8988T (cell line): ENCODE measurements at places on chromosomes 3 and 15.

DNA sequence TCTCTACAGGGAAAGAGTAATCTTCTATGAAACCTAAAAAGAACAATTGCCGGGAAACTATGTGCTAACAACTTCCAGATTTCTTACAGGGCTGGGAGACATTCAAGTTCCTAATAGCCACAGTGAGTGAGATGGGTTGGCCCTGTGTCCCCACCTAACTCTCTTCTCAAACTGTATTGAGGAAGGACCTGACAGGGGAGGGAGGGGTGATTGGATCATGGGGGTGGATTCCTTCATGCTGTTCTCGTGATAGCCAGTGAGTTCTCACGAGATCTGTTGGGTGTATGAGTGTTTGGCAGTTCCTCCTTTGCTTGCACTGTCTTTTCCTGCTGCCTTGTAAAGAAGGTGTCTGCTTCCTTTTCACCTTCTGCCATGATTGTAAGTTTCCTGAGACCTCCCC is 958.7 kb downstream of the AGBL1 start:
- no peak for DNase-seq

- no peak for DNase-seq
Observed at GRCh38 chr3:138326866-138327595, 2.6 kb downstream of the NME9 start.

GRCh38 chr3:109825971-109826810 is 488.8 kb upstream of the DPPA4 start:
- no peak for DNase-seq

GRCh38 chr3:65960087-65960486 is 78.6 kb downstream of the MAGI1 start:
- DNase-seq, result no peak

GRCh38 chr3:180325958-180326357 is 276.0 kb upstream of the TTC14 start:
- DNase-seq, result no peak

DNA sequence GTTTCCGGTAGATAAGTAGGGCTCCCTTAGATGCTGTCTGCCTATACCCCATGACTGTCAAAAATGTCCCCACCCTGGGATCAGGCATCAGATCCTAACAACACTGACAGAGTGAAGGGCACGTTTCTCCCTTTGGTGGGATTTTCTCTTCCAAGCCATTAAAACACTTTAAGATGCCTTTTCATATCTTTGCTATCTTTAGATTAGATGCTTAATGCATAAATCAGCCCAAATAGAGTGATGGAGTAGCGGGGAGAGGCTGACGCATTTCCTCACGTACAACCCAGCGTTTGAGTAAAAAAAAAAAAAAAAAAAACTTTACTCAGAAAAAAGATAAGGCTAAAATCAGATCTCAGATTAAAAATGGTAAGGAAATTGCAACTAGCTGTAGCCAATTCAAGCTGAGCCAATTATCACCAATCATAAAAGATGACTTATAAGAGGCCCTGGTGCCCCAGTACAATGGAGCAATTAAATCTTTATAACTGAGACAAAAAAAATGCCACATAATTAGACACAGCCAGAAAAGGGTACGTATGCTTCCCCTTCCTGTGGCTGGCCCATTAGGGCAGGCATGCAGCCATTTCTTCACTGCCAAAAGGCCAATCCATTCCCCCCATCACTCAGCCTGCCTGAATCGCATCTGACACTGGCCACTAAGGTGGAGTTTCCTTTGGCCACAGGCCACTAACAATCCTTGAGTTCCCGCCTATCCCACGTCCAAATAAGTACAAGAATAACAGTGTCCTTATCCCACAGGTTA is 45.0 kb downstream of the RFTN1 start:
- DNase-seq, result no peak

- no peak for DNase-seq
Observed at GRCh38 chr15:34927726-34928125, 41.8 kb downstream of the AQR start.

GRCh38 chr3:170752571-170753155 is 117.3 kb downstream of the RPL22L1 start:
- no peak for DNase-seq

- no peak for DNase-seq
Observed at GRCh38 chr3:39166932-39167532, 13.6 kb upstream of the CSRNP1 start.

- DNase-seq, result no peak
Observed at GRCh38 chr15:92161039-92161670, 232.5 kb upstream of the ST8SIA2 start.

GRCh38 chr15:91032919-91033803 is 10.8 kb upstream of the VPS33B start:
- DNase-seq, result no peak

DNA sequence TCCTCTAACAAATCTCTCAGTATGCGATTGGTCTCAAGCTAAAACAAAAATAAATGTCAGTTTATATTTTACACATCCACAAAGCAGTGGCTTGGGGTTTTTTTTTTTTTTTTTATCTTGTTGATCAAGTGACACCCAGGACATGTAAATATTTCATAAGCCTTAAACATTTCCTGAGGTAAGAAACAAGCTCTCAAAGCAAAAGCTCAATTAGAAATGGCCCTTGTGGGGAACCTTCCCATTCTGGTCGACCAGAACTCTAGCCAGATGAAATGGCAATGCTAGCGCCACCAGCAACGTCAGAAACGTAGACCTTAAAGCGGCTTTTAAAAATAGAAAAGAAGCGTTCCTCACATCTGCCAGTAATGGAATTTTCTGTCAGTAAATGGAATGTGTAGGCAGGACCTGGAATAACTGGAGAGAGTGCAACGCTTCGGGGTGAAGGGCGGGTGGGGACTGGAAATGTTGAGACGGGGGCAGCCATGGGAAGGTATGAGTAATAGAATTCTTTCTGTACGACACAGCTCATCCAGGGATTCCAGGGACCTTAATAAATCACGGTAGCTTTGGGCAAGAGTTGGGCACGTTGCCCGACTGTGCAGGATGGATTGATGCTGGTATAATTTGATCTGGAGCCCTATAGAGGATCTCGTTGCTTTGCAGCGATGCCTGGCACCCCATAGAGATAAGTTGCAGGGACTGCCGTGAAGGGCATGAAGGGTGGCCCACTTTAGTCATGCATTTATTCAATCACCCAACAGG is 44.4 kb downstream of the BTD start:
- DNase-seq, result no peak

DNA sequence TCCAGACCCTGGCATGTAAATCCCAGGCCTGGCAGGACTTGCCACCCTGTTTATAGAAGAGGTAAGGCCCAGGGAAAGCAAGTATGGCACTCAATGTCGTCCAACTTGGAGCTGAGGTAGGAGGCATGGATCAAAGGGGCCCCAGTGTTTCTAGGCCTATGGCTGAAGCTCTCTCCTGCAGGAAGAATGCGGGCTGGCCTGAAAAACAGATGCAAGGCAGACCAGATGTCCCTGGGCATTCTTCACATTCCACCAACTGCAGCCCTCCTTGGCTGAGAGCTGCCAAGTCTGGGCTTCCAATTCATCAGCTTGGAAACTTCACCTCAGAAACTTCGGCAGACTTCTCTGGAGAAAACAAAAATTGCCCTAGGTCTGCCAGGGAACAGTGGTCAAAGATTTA is 22.2 kb downstream of the MESD start:
- no peak for DNase-seq

DNA sequence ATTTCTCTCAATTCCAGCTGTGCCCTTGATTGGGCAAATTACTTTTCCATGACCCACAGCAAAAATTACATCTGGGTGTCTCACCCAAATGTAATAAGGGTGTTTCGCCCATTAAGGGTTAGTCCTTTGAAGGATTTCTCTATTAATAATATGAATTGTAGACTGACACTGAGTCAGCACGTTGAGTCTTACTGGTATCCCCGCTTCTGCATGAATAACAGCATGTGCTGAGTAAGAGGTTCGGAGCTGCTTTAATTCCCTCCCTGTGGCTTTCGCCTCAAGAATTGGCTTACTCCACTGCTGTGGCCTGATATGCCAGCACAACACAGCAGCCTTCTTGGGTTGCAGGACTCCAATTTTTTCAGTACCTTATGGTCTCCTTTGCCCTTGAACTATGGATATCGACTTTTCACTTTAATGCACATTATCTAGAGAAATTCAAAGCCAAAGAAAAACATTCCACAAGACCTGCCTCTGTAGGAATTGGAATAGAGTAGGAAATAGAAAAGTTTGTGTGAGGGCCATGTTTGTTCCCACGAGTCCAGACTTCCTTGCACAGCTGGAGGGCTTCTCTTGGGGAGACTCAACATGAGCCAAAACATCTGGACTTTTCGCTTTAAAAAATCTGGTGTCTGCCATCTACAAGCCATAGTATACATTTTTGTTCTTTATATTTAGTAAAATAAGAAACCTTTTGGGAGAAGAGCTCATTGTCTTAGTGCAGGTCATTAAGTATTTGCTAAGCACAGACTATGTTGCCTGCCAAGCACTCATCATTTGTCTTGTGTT is 20.7 kb upstream of the ERC2 start:
- no peak for DNase-seq

DNA sequence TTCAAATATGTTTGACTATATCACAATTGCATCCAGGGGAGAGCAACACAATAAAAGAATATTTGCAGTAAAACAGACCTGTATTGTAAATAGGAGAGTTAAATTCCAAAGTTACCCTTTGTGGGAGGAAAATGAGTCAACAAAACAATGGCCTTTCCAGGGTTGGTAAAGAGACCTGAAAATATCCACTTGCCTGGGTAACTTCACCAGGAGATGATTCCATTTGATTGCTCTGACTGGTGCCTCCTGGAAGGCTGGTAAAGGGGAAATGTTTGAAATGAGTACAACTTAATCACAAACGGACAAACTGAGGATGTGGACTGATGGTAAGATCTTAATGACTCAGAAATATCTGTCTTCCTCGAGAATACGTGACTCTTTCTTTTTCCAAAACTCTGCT is 43.6 kb upstream of the SRGAP3 start:
- no peak for DNase-seq

GRCh38 chr3:80770106-80771074 is 991.1 kb downstream of the GBE1 start:
- no peak for DNase-seq

DNA sequence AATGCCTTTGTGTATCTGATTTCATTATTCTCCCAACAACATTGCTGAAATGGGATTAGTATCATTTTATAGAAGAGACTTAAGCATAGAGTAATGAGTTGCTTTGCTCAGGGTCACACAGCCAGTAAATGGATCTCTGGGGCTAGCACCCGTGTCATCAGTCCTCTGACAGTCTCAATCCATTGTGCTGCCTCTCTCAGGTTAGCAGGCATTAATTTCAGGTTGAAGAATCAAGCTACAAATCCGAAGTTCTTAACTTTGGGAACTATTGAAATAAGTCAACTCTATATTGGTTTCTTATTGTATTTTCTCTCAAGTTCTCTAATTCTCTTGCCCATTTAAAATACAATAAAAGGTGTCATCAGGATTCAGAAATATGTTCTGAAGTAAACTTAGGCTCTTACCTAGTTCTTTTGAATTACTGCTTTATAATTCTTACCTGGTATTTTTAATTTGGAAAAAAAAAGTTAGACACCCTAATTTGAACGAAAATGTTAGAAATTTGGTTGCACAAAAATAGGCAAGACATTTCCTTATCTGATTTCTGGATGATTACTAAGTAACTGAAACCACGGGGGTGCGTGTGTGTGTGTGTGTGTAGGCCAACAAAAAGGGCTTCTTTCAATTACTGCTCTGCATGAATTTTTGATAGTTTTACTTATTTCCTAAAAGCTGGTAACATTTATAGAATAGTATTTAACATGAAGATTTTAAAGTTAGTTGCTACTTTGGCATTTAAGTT is 189.8 kb downstream of the MBNL1 start:
- DNase-seq, result no peak

DNA sequence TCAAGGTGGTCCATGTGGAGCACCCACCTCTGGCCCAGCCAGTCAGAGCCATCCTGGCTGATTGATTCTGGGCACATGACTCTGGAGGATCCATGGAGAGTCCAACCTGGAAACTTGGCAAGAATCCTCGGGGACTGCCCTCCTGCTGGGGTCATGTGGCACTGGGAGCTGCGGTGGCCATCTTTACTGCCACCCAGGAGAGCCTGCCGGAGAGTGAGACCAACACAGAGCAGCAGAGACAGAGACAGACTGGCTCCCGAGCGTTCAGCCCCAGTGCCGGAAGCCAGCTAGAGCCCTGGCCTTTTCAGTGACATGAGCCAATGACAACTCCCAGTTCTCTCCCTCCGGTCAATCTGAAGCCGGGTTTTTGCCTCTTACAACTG is 11.5 kb upstream of the GATA2 start:
- DNase-seq, result no peak

GRCh38 chr3:63940389-63940757 is 28.2 kb upstream of the SCAANT1 start:
- DNase-seq, result no peak

- DNase-seq, result no peak
Observed at GRCh38 chr3:142356818-142357217, 91.0 kb downstream of the XRN1 start.

DNA sequence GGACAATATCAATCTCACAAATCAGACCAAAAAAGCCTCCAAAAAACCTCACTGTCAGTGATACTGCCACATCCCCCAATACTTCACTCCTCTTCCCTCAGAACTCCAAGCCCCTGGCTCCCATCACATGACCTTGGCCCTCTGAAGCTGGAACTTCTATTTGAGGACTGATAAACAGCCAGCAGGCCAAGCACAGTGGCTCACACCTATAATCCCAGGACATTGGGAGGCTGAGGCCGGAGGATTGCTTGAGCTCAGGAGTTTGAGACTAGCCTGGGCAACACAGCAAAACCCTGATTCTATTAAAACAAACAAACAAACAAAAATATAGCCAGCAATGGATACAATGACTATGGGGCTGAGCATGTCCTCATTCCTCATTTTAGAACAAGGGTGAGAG is 55.2 kb downstream of the MAP4 start:
- DNase-seq, result no peak

- no peak for DNase-seq
Observed at GRCh38 chr3:35744419-35744818, 105.1 kb downstream of the ARPP21 start.

GRCh38 chr3:128878011-128878457 is 1.4 kb upstream of the ACAD9 start:
- DNase-seq, result no peak

GRCh38 chr3:7272203-7272602 is 411.3 kb downstream of the GRM7 start:
- DNase-seq, result no peak

- no peak for DNase-seq
Observed at GRCh38 chr15:40806672-40807027, 239 bp upstream of the ZFYVE19 start.

- no peak for DNase-seq
Observed at GRCh38 chr3:124928333-124929202, 6.0 kb downstream of the MUC13 start.

DNA sequence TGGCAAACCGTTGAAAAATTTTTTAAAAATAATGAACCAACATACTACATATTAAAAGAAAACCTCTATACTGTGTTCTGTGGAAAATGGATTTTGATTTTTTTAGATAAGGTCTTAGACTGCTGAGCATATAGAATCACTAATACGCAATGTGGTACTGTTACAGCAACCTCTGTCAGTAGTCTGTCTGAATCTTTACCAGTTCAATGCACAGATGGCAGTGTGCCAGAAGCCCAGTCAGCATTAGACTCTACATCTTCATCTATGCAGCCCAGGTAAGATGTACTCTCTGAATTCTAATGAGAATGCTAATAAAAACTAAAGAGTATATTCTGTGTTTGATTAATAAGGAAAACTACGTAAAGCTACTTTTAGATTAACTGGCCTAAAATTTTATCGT is 31.3 kb upstream of the FAH start:
- no peak for DNase-seq

GRCh38 chr15:55060836-55061235 is 135.9 kb downstream of the RSL24D1 start:
- DNase-seq, result no peak
